Mesothelial cell of epicardium (in vitro differentiated cells): ENCODE measurements at places on chromosomes 11 and 22. TPM values are rescaled to one million over a fixed set of nuclear protein-coding genes. Genes with fewer than 3 reads are reported as not detected.
A peak's percentile ranks its signal among the peaks of the same experiment; 100 is the strongest.

The FOLR3 gene
- not detected in 3 replicates for total RNA-seq

GRCh38 chr11:6219359-6219758 lies 14.0 kb downstream of the C11orf42 start:
- no peaks in the 10 kb centered on the region for H3K27me3 ChIP-seq
- no peak overlapping the region for H3K27ac ChIP-seq
- no peak overlapping the region for H3K4me3 ChIP-seq
- H3K36me3 ChIP-seq = peaks cover 28% of the 10 kb centered on the region
- no peak for DNase-seq
- H3K4me1 ChIP-seq = peaks cover 2% of the 10 kb centered on the region

DNA sequence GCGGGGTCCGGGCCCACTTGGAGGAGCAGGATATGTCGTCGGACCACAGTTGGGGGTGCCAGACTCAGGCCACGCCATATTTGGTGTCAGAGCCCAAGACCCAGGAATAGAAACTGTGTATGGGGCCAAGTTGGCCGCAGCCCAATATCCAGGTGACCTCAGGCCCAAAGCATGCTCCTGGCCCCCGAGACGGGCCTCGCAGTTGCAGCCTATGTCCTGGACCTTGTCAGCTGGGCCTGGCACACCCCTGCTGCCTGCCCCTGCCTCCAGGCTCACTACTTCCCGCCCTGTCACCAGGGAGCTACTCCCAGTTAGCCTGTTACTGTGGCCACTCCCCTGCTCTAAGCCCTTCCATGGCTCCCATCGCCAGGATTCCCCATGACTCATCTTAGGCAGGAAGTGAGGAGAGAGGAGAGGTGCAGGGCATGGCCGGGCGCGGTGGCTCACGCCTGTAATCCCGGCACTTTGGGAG lies 23.1 kb downstream of the A4GALT start:
- H3K36me3 ChIP-seq = no peaks in the 10 kb centered on the region
- no peak overlapping the region for H3K27ac ChIP-seq
- no peak overlapping the region for H3K4me3 ChIP-seq
- DNase-seq = no peak
- no peaks in the 10 kb centered on the region for H3K27me3 ChIP-seq

DNA sequence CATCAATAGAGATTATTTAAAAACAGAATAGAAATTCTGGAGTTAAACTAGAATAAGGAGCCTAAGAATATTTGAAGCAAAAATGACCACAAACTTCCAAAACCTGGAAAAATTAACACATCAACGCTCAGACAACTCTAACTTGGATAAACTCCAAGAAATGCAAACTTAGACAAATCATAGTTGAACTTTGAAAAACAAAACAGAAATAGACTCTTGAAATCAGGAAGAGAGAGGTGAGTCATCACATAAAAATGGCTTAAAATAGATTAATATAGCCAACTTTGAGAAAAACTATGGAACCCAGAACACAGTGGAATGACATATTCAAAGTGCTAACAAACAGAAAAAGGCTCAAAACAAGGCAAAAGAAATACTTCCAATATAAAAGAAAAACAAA lies 974.2 kb downstream of the JRKL start:
- H3K27me3 ChIP-seq = no peaks in the 10 kb centered on the region
- no peak overlapping the region for H3K4me3 ChIP-seq
- peaks cover 11% of the 10 kb centered on the region for H3K4me1 ChIP-seq
- peak overlapping the region; percentile 36 for H3K27ac ChIP-seq
